ENCODE measurements at places on chromosomes 3 and 15. TPM values are rescaled to one million over a fixed set of nuclear protein-coding genes. Genes with fewer than 3 reads are reported as not detected.
A peak's percentile ranks its signal among the peaks of the same experiment; 100 is the strongest.

- no peak for DNase-seq
- no peaks in the 10 kb centered on the region for H3K4me1 ChIP-seq
- no peaks in the 10 kb centered on the region for H3K36me3 ChIP-seq
- no peak overlapping the region for H3K4me3 ChIP-seq
Observed at GRCh38 chr3:194339356-194339755, 11.8 kb downstream of the CPN2 start.

DNA sequence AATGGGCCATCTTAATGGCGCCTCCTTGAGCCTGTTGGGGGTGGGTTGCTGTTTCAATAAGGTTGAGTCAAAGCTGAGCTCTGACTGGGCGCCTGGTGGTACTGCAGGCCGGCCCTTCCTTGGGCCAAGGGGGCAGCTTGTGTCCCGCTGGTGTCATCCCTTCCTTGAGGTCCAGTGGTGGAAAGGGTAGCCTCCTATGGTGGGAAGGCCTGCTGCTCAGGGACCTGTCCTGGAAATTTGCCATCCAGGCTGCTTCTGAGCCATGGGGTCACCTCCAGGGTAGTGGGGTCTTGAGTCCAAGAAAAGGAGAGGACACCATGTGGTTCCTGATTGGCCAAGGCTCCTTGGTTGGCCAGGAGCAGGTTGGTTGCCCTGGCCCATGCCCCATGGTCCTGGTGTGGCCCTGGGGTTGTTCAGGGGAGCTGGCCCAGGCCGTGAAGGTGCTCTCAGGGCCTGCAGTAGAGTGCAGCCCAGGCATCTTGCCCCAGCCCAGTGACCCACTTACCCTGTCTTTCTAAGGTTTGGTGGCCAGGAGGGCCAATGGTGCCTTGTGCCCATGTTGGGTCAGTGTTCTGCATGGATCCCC, 188.7 kb downstream of the UBE3A start:
- H3K4me1 ChIP-seq, result no peaks in the 10 kb centered on the region
- H3K27ac ChIP-seq, result no peak overlapping the region
- no peak for DNase-seq
- H3K27me3 ChIP-seq, result no peaks in the 10 kb centered on the region
- H3K36me3 ChIP-seq, result no peaks in the 10 kb centered on the region
- H3K4me3 ChIP-seq, result no peak overlapping the region

DNA sequence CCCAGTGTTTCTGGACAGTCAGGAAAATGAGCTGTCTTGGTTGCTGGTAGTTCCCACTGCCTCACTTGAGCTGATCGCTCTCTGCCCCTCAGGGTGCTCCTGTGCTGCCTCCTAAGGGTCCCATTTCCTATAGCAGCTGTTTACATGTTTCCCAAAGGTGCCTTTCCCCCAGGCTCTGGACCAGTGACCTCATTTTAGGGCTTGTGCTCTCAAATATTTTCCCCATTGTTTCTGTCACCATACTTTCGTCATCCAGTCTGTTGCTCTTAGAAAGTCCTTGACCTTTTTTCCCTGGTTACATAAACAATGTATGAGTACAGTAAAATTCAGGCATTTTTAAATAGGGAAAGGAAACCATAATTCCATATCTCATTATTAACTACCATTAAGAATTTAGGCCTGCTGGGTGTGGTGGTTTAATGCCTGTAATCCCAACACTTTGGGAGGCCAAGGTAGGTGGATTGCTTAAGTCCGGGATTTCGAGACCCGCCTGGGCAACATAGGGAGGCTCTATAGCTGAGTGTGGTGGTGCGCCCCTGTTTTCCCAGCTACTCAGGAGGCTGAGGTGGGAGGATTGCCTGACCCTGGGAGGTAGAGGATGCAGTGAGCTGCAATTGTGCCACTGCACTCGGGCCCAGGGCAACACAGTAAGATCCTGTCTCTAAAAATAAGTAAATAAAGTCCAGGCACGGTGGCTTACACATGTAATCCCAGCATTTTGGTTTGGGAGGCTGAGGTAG, 11.7 kb downstream of the RAD54L2 start:
- no peak for DNase-seq
- no peak overlapping the region for H3K4me3 ChIP-seq
- H3K36me3 ChIP-seq, result peaks cover 10% of the 10 kb centered on the region
- H3K4me1 ChIP-seq, result no peaks in the 10 kb centered on the region

DNA sequence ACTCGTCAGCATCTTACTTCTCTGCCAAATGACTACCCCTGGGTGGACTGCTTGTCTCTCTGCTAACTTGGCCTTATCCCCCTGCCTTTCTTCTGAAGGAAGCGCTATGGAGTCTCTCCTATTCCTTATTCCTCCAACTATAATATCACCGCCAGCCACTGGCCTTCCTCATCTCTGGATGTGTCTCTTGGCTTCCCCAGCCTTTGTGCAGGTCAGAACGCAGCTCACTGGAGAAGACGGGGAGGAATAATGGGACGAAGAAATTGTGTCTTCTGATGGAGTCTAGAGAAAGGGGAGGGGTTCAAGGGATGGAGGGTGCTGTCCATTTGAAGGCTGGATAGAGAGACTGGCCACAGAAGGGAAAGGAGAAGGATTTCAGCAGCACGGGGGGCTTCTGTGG, 16.9 kb downstream of the ITGA11 start:
- H3K27me3 ChIP-seq, result no peaks in the 10 kb centered on the region
- no peak overlapping the region for H3K4me3 ChIP-seq
- no peak for DNase-seq
- no peaks in the 10 kb centered on the region for H3K36me3 ChIP-seq

DNA sequence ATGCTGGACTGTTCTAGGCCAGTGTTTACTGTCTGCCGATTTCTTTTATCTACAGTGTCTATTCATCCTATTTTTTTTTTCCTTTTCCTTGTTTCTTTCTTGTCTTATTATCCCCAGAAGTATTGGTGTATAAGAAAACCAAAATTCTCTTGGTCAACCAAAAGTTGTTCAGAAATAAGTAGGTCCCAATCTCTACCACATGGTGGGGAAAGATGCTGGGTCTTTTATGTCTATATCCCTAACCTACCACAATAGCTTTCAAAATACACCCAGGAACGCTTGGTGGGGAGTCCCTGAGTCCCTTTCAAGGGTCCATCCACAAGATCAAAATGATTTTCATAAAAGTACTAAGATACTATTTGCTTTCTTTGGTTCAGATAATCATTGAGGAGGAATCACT, 225.6 kb downstream of the CLSTN2 start:
- no peak overlapping the region for H3K4me3 ChIP-seq
- no peak for DNase-seq
- H3K27me3 ChIP-seq, result no peaks in the 10 kb centered on the region
- no peak overlapping the region for H3K27ac ChIP-seq
- H3K4me1 ChIP-seq, result no peaks in the 10 kb centered on the region

- no peaks in the 10 kb centered on the region for H3K36me3 ChIP-seq
- H3K4me3 ChIP-seq, result no peak overlapping the region
- peaks cover 5% of the 10 kb centered on the region for H3K27me3 ChIP-seq
- no peak for DNase-seq
- H3K4me1 ChIP-seq, result no peaks in the 10 kb centered on the region
Observed at GRCh38 chr3:70861855-70862254, 549.4 kb upstream of the MDFIC2 start.

- no peaks in the 10 kb centered on the region for H3K4me1 ChIP-seq
- H3K27ac ChIP-seq, result no peak overlapping the region
- no peak overlapping the region for H3K4me3 ChIP-seq
- H3K36me3 ChIP-seq, result no peaks in the 10 kb centered on the region
- DNase-seq, result no peak
- no peaks in the 10 kb centered on the region for H3K27me3 ChIP-seq
Observed at GRCh38 chr15:97319291-97319690, 641.2 kb upstream of the ARRDC4 start.

DNA sequence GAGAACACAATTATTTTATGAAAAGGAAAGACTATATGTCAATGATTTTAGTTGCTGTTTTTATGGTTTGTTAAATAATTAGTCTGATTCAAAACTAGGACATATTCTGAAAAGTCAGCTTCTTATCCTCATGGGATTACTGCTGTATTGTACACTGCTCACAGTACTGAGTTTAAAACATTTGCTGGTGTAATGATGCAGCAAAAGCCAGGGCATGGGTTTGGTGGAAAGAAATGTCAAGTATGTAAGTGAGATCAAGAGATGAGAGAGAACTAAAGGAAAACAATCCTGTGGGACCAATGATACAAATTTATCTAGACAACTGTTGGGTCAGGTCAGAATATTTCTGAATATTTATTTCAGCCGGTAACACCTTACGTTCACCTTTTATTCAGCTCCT, 210.1 kb upstream of the ARHGEF26 start:
- no peaks in the 10 kb centered on the region for H3K4me1 ChIP-seq
- H3K4me3 ChIP-seq, result no peak overlapping the region
- no peaks in the 10 kb centered on the region for H3K27me3 ChIP-seq
- no peaks in the 10 kb centered on the region for H3K36me3 ChIP-seq

DNA sequence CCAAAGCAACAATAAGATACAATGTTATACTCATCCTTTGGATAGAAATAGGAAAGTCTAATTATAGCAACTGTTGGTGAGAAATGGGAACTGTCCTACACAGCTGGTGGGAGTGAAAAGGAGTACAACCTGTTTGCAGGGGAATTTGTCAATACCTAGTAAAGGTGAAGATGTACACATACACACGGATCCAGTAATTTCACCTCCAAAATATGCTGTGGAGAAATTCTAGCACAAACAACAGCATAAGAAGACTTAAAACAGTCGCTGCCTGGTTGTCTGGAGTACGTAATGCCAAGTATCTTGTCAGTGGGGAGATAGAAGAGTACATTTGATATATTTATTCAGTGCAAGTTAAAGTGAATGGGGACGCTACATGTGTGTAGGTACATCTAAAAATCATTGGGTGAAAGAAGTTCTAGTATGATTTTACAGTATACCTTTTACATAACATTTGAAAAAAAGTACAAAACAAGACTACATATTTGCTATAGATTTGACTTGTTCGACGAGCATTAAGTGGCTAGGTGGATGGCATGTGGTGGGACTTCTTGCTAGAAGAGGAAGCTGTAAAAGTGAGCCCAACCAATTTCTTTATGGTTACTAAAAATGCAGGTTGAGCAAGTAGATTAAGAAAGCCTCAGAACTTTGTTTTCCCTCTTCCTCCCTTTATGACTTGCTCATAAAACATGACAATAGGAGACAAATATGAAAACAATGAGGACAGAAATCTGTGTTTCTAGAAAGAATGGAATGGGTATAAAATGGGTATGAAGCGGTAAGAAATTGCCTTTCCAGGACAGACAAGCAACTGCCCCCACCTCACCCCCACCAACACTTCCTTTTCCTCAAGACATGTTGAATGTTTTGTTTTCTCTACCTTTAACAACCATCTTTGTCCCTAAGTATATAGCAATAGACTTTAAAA, 50.2 kb upstream of the CCR4 start:
- no peaks in the 10 kb centered on the region for H3K27me3 ChIP-seq
- peaks cover 3% of the 10 kb centered on the region for H3K4me1 ChIP-seq
- no peak overlapping the region for H3K27ac ChIP-seq
- DNase-seq, result no peak

GRCh38 chr3:50194128-50194902, 2.9 kb downstream of the GNAT1 start:
- peaks cover 24% of the 10 kb centered on the region for H3K4me1 ChIP-seq
- peaks cover 11% of the 10 kb centered on the region for H3K27me3 ChIP-seq
- no peak overlapping the region for H3K4me3 ChIP-seq
- no peak overlapping the region for H3K27ac ChIP-seq
- DNase-seq, result peak; percentile 86
- no peaks in the 10 kb centered on the region for H3K36me3 ChIP-seq

GRCh38 chr3:126345641-126346460, 11.4 kb downstream of the KLF15 start:
- H3K4me1 ChIP-seq, result no peaks in the 10 kb centered on the region
- H3K4me3 ChIP-seq, result no peak overlapping the region
- no peaks in the 10 kb centered on the region for H3K36me3 ChIP-seq
- no peak overlapping the region for H3K27ac ChIP-seq

GRCh38 chr3:146818866-146819265, 213.7 kb upstream of the PLSCR5 start:
- no peaks in the 10 kb centered on the region for H3K36me3 ChIP-seq
- no peak for DNase-seq
- H3K4me3 ChIP-seq, result no peak overlapping the region
- H3K27me3 ChIP-seq, result no peaks in the 10 kb centered on the region

DNA sequence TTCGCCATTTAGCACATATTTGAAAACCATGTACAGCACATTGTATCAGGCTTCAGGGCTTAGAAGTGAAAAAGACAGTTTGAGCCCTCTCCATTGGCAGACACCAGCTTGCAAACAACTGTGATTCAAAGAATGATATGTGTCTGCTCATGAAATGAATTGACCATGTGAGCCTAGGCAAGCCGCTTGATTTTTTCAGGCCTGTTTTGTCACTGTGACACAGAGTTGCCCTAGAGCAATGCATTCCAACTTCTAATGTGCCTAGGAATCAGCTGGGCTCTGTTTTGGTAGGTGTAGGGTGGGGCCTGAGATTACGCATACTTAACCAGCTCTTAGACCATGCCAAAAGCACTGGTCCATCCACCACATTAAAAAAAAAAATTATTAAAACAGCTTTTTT, 53.0 kb downstream of the ATP2C1 start:
- H3K4me1 ChIP-seq, result no peaks in the 10 kb centered on the region
- DNase-seq, result no peak
- no peak overlapping the region for H3K27ac ChIP-seq
- H3K4me3 ChIP-seq, result no peak overlapping the region
- no peaks in the 10 kb centered on the region for H3K27me3 ChIP-seq

DNA sequence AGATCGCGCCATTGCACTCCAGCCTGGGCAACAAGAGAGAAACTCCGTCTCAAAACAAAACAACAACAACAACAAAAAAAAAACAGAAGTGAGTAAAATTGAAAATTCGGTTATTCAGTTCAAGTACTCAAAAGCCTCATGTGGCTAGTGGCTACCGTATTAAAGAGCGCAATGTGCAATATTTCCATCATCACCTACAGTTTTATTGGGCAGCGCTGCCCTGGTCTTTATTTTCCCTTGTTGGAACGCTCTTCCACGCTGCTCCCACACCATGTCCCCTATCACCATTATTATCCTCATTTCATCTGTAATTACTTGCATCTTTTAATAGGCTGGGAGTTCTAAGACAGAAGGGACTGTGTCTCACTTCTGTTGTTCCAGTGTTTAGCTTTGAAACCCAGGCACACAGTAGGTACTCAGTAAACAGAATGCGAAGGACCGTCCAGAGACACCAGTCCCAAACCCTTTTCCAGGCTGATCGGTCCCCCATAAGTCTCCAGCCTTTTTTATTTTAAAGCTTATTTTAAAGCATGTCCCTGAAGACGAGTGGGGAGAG, 423 bp upstream of the HACD3 start:
- H3K4me1 ChIP-seq, result peaks cover 24% of the 10 kb centered on the region
- no peak for DNase-seq

GRCh38 chr3:81838457-81838856, 77.0 kb upstream of the GBE1 start:
- no peaks in the 10 kb centered on the region for H3K36me3 ChIP-seq
- no peak overlapping the region for H3K4me3 ChIP-seq
- no peak for DNase-seq
- no peaks in the 10 kb centered on the region for H3K4me1 ChIP-seq

TRIM71 gene
- not detected for total RNA-seq

C2CD4A gene
- 0.11 TPM for total RNA-seq

CEP63 gene
- total RNA-seq, result 40.1 TPM

PIERCE2 gene
- total RNA-seq, result not detected

SLC6A1 gene
- not detected for total RNA-seq

GOLGA8T gene
- total RNA-seq, result not detected

All from CD4-positive, alpha-beta memory T cell (primary cell).